ENCODE measurements at places on chromosomes 13 and 19. TPM values are rescaled to one million over a fixed set of nuclear protein-coding genes. Genes with fewer than 3 reads are reported as not detected.

The FAM124A gene
- not detected for total RNA-seq

The TNFSF11 gene
- not detected for total RNA-seq

The F10 gene
- total RNA-seq, result 0.05 TPM

The CACNG7 gene
- total RNA-seq, result not detected

- no peak for DNase-seq
Observed at GRCh38 chr19:46659151-46660007, 1.6 kb downstream of the DACT3 start.

- DNase-seq, result no peak
Observed at GRCh38 chr19:20359933-20360720, 193.1 kb downstream of the ZNF486 start.

- no peak for DNase-seq
Observed at GRCh38 chr13:36559375-36559774, 114.4 kb upstream of the SERTM1 start.

DNA sequence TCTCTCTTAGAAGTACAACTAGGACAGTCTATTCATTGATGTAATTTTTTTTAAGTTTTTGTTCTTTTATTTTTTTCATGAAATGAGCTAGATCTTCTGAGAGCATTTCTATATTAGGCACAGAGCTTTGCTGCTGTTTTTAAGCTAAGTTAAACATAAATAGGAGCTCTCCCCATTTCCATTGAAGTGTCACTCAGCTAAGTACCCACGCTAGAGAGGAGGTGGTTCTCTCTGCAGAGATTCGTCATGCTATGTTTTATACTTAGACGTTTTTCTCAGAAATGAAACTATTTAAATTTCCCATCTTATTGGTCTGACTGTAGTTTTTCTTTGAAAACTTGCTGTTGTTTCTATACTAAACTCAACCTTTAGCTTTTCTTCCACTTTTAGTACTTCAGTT lies 271.5 kb downstream of the PCDH9 start:
- DNase-seq, result no peak

GRCh38 chr19:53664152-53664551 lies 32.4 kb downstream of the DPRX start:
- DNase-seq, result no peak

- no peak for DNase-seq
Observed at GRCh38 chr19:6141217-6141616, 5.8 kb downstream of the ACSBG2 start.

- peak; percentile 44 for DNase-seq
Observed at GRCh38 chr13:46687810-46688209, 109.2 kb downstream of the ESD start.

DNA sequence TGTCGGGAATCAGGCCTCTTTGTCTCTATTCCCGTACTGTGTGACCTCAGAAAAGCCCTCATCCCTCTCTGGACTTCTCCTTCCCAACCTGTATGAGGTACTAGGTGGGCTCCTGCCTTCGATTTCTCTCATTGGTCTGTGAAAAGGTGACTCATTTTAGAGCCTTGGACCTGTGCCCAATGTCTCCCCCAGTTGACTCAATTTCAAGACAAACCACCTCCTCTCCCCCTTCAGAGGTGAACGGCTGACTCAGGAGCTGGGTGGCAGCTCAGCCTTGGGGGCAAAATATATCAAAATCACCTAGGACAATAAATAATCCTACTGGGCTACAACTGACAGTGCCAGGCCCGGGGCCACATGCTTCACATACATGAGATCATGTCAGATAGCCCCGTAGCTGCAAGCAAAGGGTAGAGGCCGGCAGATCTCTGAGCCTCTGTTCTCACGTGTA lies 630 bp downstream of the COQ8B start:
- DNase-seq, result peak; percentile 89

- DNase-seq, result no peak
Observed at GRCh38 chr19:31821346-31821745, 472.1 kb upstream of the TSHZ3 start.

DNA sequence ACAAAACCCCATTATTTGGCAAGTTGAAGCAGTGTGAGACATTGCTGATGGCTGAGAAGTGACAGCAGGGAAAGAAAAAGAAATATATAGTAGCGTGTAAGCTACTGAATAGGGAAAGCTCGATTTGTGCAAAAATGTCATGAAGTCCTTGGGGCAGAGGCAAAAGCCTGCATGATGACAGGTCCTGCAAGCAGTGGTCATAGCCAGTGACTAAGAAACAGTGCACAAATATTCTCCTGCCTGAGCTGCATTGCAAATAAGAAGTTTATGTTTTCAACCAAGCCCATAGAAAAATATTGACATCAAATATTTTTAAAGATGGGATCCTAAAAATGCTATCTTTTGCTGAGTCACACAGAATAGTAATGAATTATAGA lies 270.0 kb downstream of the SLITRK6 start:
- no peak for DNase-seq
